ENCODE measurements at places on chromosomes 12 and 14. TPM values are rescaled to one million over a fixed set of nuclear protein-coding genes. Genes with fewer than 3 reads are reported as not detected.

The PPFIA2 gene
- total RNA-seq = not detected

The ITGA5 gene
- total RNA-seq = 312 TPM

The ZC2HC1C gene
- total RNA-seq = 6.0 TPM

The PSMC1 gene
- total RNA-seq = 359 TPM

The ZFHX2 gene
- total RNA-seq = 0.95 TPM

The TRHDE gene
- total RNA-seq = 0.14 TPM

The CCDC59 gene
- total RNA-seq = 68.6 TPM

The TAS2R10 gene
- 0.06 TPM for total RNA-seq

The RIMKLB gene
- 20.3 TPM for total RNA-seq

The DUSP16 gene
- total RNA-seq = 7.9 TPM

The SOAT2 gene
- 0.30 TPM for total RNA-seq

The PPP1R36 gene
- 0.19 TPM for total RNA-seq

The TIMELESS gene
- 36.5 TPM for total RNA-seq

The GYS2 gene
- total RNA-seq = not detected

The SYNDIG1L gene
- total RNA-seq = 0.03 TPM

The FOXN4 gene
- total RNA-seq = 0.04 TPM

The FGD6 gene
- 12.1 TPM for total RNA-seq

The SLC35F4 gene
- total RNA-seq = not detected

The MGAT2 gene
- total RNA-seq = 53.0 TPM

The NGB gene
- total RNA-seq = not detected

The PLEKHD1 gene
- total RNA-seq = 0.05 TPM

The PDZRN4 gene
- total RNA-seq = not detected

The LUM gene
- total RNA-seq = 0.49 TPM

The PDE3A gene
- total RNA-seq = 2.9 TPM

The AMN gene
- 0.46 TPM for total RNA-seq

The PAH gene
- total RNA-seq = 0.08 TPM

The NXPH4 gene
- 3.8 TPM for total RNA-seq

The FAR2 gene
- not detected for total RNA-seq

The MFAP5 gene
- 0.07 TPM for total RNA-seq

The PTPRR gene
- total RNA-seq = 0.15 TPM

The FANCM gene
- 4.0 TPM for total RNA-seq

The PRDM4 gene
- total RNA-seq = 18.5 TPM

The CMA1 gene
- total RNA-seq = not detected

The KRT6C gene
- not detected for total RNA-seq

The RTL1 gene
- 0.26 TPM for total RNA-seq

The PAWR gene
- total RNA-seq = 51.5 TPM

The PROX2 gene
- not detected for total RNA-seq

The SMIM10L1 gene
- 8.4 TPM for total RNA-seq

The GLIPR1L1 gene
- total RNA-seq = not detected

The TBX5 gene
- total RNA-seq = not detected

The LBHD2 gene
- not detected for total RNA-seq

The NRDE2 gene
- 8.7 TPM for total RNA-seq

The APOLD1 gene
- total RNA-seq = 0.58 TPM

The IFNG-AS1 gene
- total RNA-seq = not detected

The FAM90A1 gene
- total RNA-seq = 0.16 TPM

The AKAP5 gene
- 0.36 TPM for total RNA-seq

The GPR68 gene
- total RNA-seq = 0.30 TPM

The SERPINA10 gene
- not detected for total RNA-seq

All from A549 treated with AZD2906 at 1 μM for 4 hours (cell line).